ENCODE measurements at places on chromosomes 2 and 18.

DNA sequence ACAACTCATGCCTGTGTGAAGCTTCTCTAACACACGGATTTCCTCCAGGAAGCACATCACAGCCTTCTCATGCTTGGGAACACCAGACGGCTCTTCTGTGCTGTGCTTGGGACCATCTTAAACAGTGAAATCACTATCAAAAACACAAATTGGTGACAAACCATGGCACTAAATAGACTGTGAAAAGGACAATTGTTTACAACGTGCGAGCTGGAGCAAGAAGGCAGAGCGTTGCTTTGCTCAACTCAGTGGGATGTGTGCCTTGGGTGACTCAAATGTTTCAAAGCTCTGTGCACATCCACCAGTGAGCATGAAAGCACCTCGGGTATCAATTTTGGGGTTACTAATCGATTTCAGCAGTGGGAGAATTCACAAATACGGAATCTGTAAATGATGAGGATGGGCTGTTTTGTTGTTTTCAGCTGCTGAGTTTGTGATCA lies 182.4 kb upstream of the ARL4C start:
- DNase-seq = no peak

DNA sequence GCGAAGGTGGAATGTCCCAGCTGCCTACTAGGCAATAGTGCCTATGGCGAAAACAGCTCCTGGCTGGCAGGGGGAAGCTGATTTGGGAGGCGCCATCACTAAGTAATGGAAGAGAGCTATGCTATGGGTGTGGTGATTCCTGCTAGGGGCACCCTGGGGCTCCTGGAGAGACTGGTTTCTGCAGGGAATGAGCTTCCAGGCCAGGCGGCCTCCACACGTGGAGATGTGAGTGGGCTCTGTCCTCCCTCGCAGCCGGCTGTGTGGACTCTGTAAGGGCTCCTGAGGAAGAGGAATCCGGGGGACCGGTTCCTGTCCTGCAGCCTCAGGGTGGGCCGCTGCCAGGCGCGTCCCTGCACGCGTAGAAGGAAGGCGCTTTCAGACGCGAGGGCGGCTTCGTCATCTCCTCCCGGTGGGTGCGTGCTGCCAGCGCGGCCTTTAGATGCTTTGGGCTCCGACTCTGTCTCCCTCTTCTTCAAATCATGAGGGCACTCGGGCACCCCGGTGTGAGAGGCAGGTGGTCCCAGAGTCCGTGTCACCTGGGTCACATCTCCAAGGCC lies 55.5 kb upstream of the ANKRD62 start:
- no peak for DNase-seq

- DNase-seq = no peak
Measured at GRCh38 chr2:72325592-72326422, 178.1 kb upstream of the CYP26B1 start.

- no peak for DNase-seq
Measured at GRCh38 chr18:10926621-10927161, 222.7 kb downstream of the PIEZO2 start.

DNA sequence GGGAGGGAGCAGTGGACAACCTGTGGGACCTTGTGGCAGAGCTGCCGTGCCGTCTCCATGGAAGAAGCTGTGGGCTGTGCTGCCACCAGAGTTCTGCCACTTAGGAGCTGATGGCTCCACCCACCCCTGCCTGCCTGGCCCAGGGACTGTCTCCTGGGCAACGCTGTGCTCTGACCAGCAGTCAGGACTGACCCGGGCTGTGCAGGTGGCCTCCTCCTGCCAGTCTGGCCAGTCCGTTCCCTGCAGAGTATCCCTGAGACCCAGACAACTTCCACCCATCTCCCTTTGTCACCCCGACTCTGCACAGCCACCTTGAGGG lies 12.8 kb downstream of the ASIC4 start:
- DNase-seq = no peak

- no peak for DNase-seq
Measured at GRCh38 chr18:11113046-11113548, 36.3 kb downstream of the PIEZO2 start.

- no peak for DNase-seq
Measured at GRCh38 chr2:27071990-27072830, 756 bp upstream of the OST4 start.

DNA sequence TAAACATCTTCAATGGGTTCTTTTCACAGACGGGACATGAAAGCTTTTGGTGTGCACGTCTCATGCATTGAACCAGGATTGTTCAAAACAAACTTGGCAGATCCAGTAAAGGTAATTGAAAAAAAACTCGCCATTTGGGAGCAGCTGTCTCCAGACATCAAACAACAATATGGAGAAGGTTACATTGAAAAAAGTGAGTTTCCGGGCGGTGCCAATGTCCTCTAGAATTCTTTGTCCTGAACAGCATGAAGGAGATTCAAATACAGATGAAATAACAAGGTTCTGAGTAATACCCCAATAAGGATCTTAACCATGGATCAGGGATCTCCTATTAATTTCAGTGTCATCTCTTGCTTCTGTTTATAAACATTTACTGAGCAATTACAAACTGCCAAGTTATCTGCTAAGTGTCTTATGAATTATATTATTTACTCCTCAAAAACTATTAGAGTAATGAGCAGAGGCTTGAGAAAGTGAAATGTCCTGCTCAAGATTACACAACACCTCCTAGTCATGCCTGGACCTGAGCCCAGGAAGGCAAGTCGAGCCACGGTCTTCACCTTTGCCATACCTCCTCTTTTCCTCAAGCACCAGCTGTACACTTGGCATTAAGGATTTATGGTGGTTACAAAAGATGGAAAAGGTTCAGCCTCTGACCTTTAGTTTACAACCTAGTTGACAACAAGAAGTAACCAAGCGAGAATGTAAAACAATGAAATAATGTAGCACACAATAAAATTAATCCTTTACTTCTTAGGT lies 22.6 kb downstream of the DHRS9 start:
- no peak for DNase-seq

DNA sequence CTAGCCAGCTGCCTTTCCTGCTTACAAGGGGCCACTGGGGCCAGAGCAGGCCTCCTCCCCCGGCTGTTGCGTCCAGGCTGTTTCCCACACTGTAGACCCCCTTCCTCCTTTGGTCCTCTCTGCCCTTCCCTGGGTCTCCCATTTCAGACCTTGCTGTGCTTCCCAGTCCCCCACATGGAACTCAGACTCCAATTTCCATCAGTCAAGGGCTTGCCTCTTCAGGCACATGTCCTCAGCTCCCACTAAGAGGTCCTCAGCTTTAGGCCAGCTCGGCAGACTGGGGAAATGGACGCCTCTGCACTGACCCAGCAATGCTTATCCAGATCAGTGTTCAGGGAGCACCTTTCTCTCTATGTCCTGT lies 98.0 kb upstream of the BZW1 start:
- DNase-seq = no peak

DNA sequence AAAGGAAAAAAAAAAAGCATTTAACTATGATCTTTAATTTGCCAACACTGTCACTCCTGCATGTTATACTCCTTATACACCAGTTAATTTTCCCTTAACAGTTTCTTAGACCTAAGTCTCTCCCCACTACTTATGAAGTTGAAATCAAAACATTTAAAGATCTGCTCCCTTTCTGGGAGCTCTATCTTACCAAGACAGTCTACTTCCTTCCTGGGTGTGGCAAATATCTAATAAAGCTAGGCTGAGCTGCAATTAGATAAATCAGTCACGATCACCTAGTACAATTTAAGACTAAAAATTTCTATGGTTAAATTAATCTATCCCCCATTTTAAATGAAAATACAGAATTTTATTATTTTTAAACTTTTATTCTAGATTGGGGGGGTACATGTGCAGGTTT lies 33.4 kb downstream of the PUM2 start:
- no peak for DNase-seq

- no peak for DNase-seq
Measured at GRCh38 chr2:53755121-53755520, 12.5 kb upstream of the CHAC2 start.

DNA sequence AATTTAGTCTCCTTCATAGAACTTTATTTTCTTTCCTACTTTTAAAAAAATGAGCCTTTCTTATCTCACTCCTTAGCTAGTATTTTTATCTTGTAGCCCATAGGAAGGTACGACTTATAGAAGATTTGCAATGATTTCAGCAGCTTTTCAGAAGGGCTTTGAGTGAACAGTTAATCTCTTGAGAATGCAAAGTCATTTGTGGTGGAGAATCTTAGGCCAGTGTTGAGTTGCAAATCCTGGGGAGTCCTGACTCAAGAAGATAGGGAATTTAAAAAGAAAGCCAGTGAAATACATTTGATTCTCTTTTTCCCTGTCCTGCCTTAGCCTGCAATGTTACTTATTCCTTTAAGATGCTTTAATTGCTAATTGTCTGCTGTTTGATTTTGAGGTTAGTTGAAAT lies 33.6 kb downstream of the LYPD6 start:
- no peak for DNase-seq

DNA sequence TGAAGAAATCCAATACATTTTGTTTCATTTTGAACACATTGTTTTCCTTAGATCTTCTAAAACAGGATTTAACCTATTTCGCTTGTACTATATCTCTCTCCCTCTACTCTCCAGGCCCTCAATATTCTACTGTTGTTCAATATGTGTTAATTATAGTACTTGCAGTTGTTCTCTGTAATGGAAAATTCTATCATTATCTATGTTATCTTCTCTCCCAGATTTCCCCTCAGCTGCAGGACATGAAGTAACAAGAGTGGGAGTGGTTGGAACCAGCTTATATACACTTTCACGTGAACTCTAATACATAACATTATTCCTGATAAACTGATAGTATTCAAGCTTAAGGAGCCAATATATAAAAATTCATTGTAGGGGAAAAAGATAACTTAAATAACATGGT lies 7.0 kb upstream of the STRN start:
- no peak for DNase-seq

GRCh38 chr2:144925886-144926285 lies 406.0 kb upstream of the ZEB2 start:
- no peak for DNase-seq

GRCh38 chr2:118705032-118705431 lies 142.4 kb downstream of the EN1 start:
- no peak for DNase-seq

GRCh38 chr2:5694306-5694705 lies 2.1 kb downstream of the SOX11 start:
- no peak for DNase-seq

DNA sequence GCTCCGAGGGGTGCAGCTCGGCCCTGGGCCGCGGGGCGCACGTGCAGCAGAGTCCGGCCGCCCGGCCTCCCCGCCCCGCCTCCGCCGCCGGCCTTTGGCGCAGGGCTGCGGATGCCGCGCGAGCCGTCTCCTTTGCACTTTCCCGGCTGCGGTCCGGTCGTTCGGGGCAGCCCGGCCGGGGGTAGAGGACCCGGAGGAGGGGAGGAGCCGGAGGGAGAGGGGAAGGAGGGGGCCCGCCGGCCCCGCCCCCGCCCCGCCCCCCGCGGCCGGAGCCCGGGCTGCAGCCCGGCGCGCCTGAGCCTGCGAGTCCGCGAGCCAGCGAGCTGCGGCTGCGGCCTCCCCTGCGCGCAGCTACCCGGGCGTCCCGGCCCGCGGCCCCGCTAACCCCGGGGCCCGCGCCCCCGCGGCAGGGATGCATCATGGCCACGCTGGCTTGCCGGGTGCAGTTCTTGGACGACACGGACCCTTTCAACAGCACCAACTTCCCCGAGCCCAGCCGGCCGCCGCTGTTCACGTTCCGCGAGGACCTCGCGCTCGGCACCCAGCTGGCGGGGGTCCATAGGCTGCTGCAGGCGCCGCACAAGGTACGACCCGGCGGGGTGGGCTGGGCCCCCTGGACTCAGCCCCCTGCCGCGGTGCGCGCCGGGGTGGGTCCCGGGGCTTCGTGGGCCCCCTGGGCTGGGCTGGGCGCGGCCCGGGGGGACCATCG lies at the start of gene FHOD3:
Gene FHOD3 (plus strand): TSS at position 297 of the 709 bp plus-strand sequence. CDS start 123 bp downstream, at position 420.
- no peak for DNase-seq

DNA sequence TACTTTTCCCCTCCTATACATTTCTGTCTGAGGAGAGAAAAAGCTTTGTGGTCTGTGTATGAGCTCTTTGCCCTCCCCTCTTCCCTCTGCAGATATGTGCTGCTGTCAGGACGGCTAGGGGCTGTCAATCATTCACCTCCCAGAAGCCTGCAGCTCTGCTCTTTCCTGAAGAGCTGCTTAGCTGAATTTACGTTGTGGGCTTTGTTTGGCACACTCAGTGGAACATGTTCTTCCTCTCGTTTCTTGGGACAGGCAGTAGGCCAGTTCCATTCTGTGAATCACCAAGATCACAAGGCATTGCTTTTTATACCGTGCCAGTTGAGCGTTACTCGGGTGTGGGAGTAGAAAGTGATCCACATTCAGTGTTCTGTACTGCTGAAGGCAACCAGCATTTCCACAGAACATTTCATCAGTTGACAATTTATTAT lies 136.7 kb downstream of the LAMA3 start:
- no peak for DNase-seq

DNA sequence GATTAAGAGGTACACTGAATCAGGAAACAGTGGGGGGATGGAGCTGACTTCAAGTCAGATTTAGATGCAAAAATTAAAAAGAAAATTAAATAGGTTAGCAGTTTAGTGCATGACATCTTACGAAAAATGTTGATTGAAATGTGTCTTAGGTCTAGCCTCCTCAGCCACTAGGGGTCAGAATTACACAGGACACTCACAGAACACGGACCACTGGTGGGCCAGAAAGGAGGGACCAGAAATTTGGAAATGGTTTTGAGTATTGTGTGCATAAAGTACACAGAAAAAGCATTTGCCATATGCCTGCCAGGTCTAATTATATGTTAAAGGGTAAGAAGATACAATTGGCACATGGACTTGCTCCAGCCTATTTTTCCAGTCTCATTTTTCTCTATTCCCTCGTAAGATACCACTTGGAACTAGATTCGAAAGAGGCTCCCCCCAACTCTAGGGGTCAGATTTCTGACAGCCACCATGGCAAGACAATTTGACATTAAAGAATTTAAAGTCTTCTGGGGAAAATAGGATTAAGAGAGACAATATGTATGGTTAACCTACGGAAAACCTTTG lies 550.2 kb upstream of the SETBP1 start:
- no peak for DNase-seq

- no peak for DNase-seq
Measured at GRCh38 chr2:156457523-156458517, 21.6 kb downstream of the GPD2 start.

DNA sequence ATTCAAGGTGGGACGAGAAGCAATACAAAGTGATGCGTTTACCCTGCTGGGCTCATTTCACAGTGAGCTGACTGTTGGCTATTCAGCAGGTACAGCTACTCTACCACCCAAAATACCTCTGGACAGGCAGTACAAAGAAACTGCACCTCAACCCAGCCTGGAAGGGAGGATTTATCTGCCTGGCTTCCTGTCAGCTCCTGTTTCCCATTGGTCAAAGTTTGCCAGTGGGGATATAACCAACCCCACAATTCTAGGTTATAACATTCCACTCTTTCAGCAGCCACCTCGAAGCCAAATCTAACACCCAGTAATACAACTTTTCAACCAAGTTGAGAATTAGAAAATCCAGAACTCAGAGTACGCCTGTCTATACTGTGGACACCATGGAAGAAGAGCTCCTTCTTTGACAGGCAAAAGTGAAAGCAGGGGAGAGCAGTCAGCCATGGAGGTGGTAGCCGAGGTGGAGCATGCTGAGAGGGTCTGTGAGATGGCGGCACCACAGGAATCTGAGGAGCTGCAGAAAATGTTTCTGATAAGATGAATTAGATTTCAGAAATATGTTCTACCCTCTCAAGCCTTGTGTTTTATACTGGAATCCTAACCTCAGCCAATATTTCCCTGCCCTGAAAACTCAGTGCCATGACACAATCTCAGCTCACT lies 10.8 kb downstream of the DUSP19 start:
- no peak for DNase-seq

Data from mesenteric fat pad (tissue), 1 donor.